DMS79 treated with DMSO at 0.1 percent for 48 hours (cell line): ENCODE measurements at places on chromosomes 2 and 18.
A peak's percentile ranks its signal among the peaks of the same experiment; 100 is the strongest.

GRCh38 chr2:109545828-109546713 is 67.7 kb downstream of the SEPTIN10 start:
- DNase-seq = peak; percentile 19

DNA sequence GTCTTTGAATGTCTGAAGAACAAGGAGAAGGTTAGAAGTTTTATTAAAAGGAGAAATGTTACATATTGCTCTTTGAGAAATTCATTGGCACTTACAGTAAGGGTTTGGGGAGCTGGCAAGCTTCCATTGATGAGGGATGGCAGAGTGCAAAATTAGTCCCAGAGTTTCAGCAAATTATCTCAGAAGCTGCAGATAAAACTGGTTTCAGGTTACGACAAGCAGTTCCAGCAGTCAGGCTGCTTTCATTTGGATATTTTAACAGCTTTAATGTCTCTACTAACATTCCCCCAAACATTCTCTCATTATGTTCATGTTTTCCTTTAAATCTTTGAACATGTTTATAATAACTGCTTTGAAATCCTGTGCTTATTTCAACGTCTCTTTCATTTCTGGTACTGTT is 153.1 kb downstream of the TTC27 start:
- DNase-seq = no peak

- DNase-seq = no peak
Observed at GRCh38 chr2:38260469-38260868, 116.6 kb downstream of the ATL2 start.

DNA sequence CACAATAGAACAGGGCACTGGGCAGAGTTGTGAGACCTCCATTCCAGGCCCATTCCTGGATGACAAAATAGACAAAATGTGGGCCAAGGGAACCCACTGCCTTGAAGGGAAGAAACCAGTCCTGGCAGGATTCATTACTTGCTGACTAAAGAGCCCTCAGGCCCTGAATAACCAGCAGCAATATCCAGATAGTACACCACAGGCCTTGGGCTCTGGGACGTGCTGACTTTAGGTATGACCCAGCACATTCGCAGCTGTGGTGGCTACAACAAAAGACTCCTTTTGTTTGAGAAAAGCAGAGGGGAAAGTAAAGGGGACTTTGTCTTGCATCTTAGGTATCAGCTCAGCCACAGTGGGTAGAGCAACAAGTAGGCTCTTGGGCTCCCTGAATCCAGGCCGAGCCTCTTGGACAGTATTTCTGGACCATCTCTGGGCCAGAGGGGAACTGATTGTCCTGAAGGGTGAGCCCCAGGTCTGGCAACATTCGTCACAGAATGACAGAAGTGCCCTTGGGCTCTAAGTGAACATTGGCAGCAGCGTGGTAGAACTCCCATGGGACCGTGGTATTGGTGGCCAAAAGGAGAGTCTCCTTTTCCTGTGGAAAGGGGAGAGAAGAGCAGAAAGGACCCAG is 89.9 kb upstream of the CD226 start:
- no peak for DNase-seq

- no peak for DNase-seq
Observed at GRCh38 chr2:68448671-68449653, 18.1 kb downstream of the FBXO48 start.

- DNase-seq = no peak
Observed at GRCh38 chr18:46174342-46175041, 70.3 kb downstream of the HAUS1 start.

- no peak for DNase-seq
Observed at GRCh38 chr2:152573168-152573567, 144.1 kb downstream of the PRPF40A start.

GRCh38 chr2:108877506-108877905 is 90.9 kb downstream of the CCDC138 start:
- no peak for DNase-seq

DNA sequence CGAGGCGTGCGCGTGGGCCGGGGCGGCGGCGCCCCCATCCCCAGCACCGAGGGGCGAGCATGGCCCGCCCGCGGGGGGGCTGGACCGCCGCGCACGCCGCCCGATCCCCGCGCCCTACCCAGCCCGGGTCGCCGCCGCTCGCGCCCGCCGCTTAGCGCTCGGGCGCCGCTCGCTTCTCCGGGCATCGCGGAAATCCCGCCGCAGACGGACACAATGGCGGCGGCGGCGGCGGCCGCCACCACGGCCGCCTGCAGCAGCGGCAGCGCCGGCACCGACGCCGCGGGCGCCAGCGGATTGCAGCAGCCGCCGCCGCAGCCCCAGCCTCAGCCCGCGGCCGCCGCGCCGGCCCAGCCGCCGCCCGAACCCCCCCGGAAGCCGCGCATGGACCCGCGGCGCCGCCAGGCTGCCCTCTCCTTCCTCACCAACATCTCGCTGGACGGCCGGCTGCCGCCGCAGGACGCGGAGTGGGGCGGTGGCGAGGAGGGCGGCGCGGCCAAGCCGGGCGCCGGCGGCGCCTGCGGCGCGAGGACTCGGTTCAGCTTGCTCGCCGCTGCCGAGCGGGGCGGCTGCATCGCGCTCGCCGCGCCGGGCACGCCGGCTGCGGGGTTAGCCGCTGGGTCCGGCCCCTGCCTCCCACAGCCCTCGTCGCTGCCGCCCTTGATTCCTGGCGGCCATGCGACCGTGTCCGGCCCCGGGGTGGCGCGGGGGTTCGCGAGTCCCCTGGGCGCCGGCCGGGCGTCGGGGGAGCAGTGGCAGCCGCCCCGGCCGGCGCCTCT is 453 bp downstream of the CABLES1 start:
- DNase-seq = no peak

DNA sequence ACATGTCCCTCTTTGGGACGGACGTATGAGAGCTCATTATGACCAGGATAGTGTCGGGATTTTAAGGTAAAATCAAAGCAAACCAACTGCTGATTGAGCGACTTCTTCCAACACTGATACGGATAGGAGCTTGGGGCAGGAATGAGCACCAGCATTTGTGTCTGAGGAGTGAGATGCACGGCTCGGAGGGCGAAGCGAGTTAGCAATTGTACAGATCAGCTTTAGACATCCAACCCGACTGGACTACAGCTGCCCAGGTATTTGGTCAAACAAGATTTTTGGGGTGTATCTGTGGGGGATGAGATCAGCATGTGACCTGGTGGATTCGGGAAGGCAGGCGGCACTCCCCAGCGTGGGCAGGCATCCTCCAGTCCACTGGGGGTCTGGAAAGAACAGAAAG is 76.1 kb downstream of the NDUFA10 start:
- no peak for DNase-seq

DNA sequence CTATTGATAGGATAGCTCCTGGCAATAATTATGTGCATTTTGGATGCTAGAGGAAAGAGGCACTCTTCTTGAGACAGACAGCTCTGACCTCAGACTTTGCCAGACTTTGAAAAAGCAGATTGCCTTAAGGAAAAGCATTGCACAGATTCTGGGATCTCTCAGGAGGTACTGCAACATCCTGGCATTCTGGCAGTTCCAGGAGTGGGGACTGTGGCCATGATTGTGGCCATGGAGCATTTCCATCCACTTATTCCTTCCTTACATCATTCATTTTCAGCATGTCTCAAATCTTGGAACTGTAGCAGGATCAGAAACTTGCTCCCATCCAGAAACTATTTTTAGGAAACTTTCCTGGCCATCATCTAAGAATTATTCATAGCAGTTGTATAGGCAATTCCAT is 144.9 kb upstream of the FOSL2 start:
- DNase-seq = no peak

- no peak for DNase-seq
Observed at GRCh38 chr2:107137706-107138105, 251.7 kb upstream of the ST6GAL2 start.
